ENCODE measurements at places on chromosomes 6 and 20.

GRCh38 chr20:17651129-17651759, 30.8 kb downstream of the RRBP1 start:
- no peak for DNase-seq

DNA sequence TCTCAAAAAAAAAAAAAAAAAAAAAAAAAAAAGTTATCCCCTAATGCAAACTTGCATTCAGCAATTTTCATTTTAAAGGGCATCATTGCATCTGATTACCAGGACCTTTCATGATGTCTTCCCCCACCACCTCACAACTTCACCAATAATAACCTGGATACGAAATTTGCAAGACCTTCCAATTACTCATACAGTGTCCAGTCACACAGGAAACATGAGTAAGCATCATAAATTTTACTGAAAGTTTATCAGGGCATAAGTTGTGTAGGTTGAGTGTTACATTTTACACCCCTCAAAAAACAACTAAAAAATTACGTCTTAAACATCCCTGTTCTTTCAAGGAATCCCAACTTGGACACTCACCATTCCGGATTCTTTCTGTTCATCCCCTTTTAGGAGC, 79.1 kb upstream of the ANKEF1 start:
- no peak for DNase-seq

DNA sequence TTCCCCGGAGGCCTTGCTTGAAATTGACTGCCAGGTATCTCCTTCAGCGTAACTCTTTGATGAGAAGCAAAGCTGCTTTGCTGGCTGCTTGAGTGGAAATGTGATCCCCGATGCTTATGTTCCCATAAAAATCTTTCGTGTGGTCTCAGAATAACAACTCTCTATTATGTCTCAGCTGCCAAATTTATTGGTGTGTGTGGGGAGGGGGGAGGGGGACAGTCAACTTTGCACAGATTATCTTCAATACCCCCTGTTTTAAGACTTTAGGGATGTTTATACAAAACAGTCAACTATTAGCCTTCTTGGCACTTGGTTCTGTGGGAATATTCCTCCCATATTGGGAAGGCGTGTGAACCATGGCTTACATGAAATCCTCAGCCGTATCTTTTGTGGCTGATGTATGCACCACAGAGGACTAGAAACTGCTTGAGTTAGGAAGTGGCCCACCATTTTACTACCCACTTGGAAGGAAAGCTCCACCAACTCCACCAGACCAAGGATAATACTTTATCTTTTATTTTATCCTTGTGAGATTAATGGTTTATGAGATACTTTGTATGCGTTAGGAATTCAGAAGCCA, 101.5 kb upstream of the SLC24A3 start:
- DNase-seq: no peak

GRCh38 chr6:117536317-117536716, 53.8 kb downstream of the DCBLD1 start:
- DNase-seq: no peak

- no peak for DNase-seq
These were observed 115.4 kb downstream of the MYO6 start for GRCh38 chr6:75864446-75864845.

DNA sequence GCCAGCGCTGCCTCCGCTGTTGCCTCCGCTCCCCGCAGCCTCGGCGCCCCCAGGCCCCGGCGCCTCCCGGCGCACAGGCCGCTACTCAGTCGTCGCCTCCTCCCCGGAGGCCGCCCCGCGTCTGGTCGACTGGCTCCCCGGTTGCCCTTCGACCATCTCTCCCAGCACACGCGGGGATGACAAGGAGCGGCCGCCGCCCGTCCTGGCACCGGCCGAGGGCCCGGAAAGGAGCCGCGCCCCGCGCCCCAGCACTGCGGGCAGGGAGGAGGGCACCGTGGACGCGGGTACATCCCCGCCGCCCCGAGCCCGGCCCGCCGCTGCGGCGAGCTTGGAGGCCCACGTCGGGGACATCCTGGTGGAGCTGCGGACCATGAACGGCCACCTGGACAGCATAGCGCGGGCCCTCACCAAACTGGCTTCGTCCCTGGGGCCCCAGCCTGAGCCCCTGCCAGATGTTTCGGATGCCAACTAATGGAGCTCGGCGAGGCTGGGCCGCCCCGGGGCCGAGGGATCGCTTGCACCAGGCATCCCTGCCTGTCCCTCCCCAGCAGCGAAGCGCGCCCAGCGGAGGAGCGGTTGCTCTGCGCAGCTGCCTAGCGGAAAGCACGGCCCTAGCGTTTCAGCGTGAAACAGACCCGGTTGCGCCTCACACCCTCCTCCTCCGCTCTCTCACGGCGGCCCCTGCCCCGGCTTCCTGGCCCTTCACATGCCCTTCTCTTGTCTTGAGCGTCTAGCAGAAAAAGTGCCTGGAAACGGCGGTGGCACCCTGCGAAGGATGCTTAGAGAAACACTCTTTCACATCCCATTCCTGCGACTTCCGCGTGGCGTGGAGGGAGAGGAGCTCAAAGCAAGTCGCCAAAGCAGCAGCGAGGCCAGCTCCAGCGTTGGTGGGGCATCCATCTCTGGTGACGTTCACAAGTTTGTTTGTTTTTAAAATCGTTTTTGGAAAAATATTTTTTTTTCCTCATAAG, 285.8 kb upstream of the SUPT3H start:
- no peak for DNase-seq

GRCh38 chr6:157427969-157428368, 47.0 kb downstream of the ZDHHC14 start:
- no peak for DNase-seq

DNA sequence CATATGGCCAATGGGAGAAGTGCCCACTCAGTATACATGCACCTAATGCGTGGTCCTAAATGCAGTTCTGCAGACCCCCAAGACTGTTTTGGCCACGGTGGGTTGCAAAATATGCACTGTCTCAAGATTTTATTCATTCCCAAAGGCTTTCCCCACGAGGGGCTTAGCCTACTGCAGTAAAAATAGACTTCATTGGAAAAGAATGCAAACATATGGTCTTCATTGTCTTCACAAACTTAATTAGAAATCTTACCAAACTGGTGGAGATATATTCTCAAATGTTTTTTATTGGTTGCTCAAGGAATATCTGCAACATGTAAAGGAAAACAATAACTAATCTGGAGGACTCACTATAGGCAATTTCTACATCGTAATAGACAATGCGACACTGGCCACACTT, 31.6 kb upstream of the PRL start:
- DNase-seq: no peak

- no peak for DNase-seq
These were observed 539.7 kb upstream of the MARCKS start for GRCh38 chr6:113317442-113317841.

DNA sequence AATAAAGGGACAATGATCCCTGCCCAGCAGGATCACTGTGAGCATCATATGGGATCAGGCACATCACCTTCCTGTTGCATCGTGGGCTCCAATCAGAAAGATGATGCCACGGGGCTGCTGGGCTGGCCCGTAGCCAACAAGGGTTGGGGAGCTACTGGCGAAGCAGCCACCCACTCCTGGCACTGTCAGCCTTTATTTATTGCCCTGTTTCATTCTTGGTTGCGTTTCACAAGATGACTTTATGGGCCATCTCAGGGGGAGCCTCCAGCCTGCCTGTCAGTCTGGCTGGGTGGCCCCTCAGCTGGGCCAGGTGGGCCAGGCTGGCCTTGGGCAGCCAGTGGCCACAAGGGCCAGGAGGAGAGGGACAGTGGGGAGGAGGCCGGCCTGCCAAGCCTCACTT, 17.3 kb downstream of the VSTM2L start:
- no peak for DNase-seq

DNA sequence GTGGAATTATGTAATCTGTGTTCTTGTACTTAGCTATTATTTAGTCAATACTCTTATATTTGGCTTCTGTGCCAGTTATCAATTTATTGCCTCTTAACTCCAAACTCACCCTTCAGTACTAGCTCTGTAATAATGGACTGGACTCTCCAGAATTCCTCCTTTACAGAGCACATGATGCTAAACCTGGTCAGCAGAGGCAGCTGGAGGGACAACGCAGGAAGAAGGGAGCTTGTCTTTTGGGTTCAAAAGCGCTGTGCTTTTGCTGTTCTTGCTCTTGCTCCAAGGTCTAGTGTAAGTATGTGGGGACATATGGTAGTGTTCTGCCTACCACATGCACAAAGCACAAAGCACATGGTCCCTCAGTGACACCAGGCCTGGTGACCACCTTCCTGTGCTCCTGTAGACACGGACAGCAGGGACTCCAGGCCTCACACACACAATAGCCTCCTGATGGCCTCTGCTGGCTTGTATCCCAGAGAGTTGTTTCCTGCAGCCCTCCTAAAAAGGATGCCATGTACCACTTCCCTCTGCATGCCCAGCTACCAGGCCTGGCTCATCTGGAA, 46.1 kb downstream of the CHD6 start:
- no peak for DNase-seq

DNA sequence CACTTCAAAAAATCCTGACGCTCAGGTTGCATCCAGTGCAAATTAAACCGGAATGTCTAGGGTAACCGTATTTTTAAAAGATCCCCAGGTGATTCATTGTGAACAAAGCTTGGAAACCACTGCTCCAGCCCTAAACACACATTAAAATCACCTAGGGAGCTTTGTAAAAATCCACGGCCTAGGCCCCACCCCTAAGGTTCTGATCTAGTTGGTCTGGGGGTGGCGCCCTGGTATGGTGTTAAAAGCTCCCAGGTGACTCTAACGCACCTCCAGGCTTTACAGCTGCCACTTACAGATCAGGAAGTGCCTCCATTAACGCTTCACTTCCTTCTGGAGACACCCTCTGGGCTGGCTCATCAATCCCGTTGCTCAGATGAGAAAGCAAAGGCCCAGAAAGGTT, 92.2 kb downstream of the GRM4 start:
- DNase-seq: no peak

DNA sequence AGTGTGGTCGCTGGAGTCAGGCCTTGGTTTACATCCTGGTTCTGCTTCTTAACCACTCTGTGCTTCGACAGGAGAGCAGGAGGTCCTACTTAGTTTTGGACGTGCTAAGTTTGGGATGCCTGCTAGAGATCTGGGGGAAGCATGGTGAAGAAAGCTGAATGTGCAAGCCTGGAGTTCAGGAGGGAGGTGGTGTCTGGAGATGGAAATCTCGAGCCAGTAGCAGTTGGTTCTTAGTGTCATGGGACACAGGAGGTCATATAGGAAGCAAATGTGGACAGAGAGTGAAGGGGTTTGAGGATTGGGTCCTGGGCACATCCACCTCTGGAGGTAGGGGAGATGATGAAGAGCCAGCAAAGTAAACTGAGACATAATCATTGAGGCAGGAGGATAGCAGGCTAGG, 131.4 kb downstream of the SYCP2 start:
- DNase-seq: no peak

GRCh38 chr6:80181352-80182081, 75.0 kb downstream of the BCKDHB start:
- DNase-seq: no peak

- DNase-seq: no peak
These were observed 21.3 kb downstream of the CASS4 start for GRCh38 chr20:56433221-56433879.

GRCh38 chr6:153087436-153087835, 43.6 kb downstream of the RGS17 start:
- no peak for DNase-seq

GRCh38 chr20:20553541-20553940, 158.9 kb downstream of the RALGAPA2 start:
- DNase-seq: no peak

DNA sequence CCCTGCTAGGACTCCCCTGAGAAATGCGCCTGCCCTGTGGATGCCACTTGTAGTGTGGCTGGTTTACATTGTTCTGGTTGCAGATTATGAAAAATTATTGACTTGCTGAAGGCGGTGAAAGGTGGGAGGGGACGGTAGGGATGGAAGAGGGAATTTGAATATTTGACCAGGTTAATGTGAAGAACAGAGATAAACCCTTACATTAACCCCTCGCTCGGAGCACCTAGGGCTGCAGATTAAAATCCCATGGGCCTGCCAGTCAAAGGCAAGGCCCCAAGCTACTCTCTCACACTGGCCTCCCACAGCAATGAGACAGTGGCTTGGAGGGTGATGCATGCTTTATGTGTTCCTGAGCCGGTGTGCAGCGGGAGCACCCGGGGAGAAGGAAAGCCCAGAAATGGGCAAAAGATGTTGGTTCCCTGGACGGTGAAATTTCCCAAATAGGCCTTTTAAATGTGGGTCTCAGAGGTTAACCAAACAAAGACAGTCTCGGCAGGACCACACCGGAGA, 2.5 kb downstream of the FOXF2 start:
- DNase-seq: no peak

DNA sequence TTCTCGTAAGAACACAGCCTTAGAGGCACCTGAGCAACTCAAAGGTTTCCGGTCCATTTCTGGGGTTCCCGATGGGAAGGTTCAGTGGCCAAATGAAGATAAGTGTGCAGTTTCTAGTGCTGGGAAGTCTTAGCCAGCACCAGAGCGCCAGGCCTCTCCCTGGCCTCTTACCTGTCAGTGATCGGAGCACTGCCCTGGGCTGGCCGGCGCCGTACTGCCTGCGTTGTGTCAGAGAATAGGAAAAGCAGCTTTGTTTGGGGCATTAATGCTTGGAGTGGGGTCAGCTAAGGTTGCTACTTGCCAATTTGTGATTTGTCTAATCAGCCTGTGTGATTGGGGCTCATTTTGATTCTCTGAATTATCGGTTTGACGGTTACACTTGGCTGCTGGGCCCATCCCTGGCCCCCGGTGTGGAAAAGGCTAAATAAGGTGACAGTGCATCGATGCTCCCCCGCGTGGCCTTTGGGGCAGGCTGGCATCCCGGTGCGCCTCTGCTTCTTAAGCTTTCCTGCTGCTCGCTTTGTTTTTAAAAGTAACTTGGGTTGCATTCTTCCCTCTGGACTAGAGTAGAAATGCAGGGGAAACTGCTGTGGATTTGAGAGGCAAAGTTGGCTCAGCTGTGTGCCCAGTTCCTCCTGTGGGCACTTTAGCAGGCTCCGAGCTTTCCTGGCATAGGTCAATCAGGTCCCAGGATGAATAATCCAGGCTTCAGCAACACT, 51.8 kb downstream of the TCP11 start:
- no peak for DNase-seq

GRCh38 chr6:106537662-106538061, 91.6 kb downstream of the RTN4IP1 start:
- DNase-seq: no peak

GRCh38 chr6:44388887-44389286, 1.4 kb downstream of the CDC5L start:
- no peak for DNase-seq

DNA sequence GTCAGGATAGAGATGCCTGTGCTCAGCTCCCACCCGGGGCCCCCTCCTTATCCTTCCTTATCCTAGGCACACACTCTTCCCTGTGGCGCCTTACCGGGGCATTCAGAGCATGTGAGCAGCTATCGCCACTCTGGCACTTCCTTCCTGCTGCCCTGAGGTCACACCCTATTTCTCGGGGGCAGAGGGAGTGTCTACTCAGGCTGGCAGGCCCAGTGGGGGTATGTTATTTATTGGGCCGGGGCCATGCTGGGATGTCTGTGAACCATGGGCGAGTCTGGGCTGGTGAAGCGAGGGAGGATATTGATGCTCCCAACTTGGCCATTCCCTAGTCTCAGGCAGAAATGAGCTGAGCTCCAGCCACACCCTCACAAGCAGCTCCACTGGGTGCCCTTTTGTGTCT, 3.9 kb upstream of the LY6G6D start:
- no peak for DNase-seq
